Femur (tissue), 1 donor: ENCODE measurements at places on chromosomes 6 and 20.
A peak's percentile ranks its signal among the peaks of the same experiment; 100 is the strongest.

DNA sequence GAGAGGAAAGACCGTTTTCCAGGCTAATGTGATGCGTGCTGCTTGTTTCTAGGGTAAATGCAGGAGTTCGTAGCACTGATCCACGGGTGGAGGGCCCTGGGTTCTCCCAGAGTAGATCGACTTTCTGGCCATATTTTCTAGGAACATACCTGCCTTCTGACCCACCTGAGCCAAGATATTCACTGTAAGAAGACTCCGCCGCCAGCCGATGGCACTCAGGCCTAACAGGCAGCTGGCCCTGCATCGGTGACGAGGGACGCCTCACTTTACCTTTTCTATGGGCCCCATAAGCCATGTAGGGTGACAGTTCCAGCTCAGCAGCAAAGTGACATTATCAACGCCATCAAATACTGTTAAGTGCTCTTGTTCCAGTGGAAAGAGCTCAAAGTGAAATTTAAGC is 30.2 kb upstream of the FRMD1 start:
- no peak for DNase-seq

GRCh38 chr6:99285881-99286280 is 63.6 kb downstream of the FAXC start:
- no peak for DNase-seq

- no peak for DNase-seq
Measured at GRCh38 chr6:141922898-141923297, 209.8 kb upstream of the GJE1 start.

GRCh38 chr6:159505140-159505922 is 187.7 kb downstream of the SOD2 start:
- peak; percentile 87 for DNase-seq

DNA sequence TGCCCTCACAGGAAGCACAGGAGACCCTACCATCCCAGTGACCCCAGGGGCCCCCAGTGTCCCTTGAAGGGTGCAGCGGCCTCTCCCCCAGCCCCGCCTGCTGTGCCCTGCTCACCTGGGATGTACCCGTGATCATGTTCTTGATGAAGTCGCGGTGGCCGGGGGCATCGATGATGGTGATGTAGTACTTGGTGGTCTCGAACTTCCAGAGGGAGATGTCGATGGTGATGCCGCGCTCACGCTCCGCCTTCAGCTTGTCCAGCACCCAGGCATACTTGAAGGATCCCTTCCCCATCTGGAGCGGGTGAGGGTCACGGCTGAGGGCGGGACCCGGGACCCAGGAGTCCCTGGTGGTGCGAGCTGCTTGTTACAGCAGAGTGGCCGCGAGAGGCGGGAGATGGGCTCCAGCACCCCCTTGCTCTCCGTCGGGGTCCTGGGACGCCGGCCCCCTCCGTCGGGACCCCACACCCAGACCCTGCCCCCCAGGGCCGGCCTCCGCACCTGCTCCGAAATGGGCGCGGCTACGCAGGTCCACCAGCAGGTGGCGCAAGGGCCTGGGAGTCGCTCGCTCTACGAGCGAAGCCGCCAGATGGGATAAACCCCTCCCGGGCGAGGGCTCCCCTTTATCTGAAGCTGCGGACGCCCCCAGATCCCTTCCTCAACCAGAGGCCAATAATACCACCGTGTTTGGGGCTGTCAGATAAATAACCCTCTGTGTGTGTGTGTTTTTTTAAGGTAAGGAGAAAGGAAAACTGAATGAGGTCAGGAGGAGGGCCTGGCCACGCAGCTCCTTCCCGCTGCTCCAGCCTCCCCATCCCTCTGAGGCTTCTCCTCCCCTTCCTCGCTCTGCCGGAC is 2.9 kb downstream of the EEF1A2 start:
- peak; percentile 73 for DNase-seq

DNA sequence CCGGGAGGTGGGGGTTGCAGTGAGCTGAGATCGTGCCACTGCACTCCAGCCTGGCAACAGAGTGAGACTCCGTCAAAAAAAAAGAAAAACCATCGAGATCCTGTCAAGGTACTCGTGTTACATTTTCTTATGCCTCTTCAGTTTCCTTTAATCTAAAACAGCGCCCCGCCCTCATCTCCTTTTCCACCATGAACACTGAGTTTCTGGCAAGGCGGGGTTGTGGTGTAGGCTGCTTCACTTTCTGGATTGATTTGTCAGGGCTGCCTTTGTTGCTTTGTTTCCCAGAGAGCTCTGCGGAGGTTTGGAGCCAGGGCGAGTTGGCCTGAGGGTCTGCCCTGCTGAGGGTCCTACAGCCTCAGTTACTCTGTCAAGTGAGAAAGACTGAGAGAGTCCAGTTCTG is 8.9 kb downstream of the ITPR3 start:
- DNase-seq = no peak
